ENCODE measurements at places on chromosomes 1 and 21.
A peak's percentile ranks its signal among the peaks of the same experiment; 100 is the strongest.

DNA sequence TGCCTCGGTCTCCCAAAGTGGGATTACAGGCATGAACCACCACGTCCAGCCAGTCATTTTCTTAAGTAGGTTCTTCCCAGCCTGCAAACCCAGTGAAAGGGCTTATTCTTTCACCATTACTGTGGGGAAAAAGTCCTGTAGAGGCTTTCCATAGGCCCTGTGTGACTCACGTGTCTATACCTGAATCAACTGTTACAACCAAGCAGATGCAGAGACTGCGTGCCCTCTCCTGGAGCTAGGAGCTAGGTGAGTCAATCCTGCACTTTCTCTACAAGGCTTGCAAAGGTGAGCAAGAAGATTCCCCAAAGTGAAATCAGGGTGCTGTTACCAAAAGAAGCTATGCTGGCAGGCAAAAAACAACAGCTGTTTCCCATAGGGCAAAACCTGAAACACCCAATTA lies 13.8 kb upstream of the MPZL1 start:
- no peak for DNase-seq

GRCh38 chr1:21570528-21570875 lies 61.3 kb downstream of the ALPL start:
- no peak for DNase-seq

GRCh38 chr1:116531917-116532316 lies 38.9 kb downstream of the CD58 start:
- no peak for DNase-seq

GRCh38 chr1:14495996-14496395 lies 102.5 kb upstream of the KAZN start:
- no peak for DNase-seq

DNA sequence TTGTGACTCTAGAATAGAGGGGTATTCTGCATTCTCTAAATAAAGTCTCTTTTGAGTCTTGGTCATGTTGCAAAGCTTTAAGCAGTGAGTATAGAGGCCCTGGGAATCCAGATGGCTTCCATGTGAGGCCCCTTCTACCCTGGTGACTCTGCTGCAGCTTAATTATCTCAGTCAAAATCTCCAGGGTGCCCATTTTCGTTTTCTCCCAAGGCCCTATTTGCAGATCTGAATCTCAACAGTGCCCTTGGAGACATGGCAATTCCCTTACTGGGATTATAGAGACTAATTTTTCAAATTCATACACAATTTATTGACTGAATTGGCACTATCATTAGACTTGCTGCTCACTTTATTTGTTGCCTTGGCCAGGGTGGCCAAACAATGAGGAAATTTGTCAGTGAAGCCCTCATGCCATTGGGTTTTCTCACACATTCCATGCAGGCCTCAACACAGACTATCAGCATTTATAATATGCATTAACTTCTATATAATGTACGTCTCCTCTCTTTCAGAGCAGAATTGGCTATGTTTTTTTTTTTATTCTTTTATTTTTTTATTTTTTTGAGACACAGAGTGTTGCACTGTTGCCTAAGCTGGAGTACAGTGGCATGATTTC lies 35.1 kb downstream of the PROX1 start:
- DNase-seq: no peak

DNA sequence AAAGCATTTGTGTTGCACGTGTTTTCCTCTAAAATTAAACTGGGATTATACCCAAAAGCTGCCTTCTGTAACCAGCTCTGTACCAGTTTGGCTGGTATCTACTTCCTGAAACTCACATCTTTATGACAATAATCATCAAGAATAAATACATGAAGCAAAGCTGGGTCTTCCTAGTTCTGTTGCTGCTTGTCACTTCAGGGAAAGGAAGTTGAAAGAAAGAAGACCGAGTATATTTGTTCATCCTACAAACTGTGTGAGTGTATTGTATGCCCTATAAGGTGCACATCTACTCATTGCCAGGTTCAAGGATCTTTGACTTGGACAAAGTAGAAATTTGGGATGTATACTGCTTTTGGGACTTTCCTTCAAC lies 29.1 kb upstream of the IFNGR2 start:
- no peak for DNase-seq

DNA sequence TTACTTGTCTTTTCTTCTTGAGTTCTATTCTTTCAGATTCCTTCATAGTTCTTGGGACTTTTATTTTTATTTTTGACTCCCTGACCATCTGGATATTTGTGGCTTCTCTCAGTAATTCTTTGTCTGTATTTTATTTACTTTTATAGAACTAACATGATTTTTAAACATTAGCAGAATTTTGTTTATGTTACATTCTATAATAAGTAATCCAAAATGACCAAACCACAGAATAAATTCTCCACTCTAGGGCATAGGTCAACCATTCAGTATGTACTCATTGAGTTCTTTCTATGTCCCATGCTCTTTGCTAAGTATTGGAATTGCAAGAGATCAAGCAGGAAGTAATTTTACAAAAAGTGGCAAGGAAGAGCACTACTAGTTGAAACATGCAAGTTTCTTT lies 969.0 kb downstream of the TTLL7 start:
- DNase-seq: no peak

GRCh38 chr1:173266841-173267240 lies 59.7 kb upstream of the TNFSF4 start:
- no peak for DNase-seq

DNA sequence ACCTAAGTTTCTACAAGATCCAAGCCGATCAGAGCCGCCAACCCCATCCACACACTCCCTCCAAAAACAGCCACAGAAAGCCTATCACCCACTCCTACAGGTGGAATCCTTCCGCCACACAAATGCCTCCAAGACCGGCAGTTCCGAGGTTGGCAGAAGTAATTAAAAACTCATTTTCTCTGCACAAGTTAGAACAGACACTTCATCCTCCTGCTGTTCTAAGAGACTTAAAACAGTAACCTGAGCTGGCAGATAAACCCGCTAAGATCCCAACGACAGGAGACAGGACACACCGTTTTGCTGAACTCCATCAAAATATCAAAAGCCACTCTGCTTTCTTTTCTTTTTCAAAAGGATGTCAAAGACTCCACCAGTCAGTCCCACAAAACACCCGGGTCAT lies 2.8 kb downstream of the SSBP3 start:
- DNase-seq: no peak

DNA sequence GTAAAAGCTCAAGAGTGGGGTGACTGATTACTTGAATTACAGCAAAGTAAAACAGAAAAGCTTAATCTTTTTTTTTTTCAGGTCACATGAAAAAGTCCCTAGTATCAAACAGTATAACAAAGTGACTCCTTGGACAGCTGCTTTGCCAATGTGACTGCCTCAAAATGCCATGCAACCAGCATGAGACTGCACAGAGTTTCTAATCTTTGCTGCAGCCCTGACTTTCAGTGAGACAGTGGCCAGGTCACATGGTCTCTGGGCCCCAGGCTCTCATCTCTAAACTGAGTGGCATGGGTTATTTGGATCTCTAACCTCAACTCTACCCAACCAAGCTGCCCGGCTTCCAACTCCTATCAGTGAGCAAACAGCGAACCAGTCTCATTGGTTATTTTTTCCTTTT lies 169.0 kb downstream of the VAV3 start:
- DNase-seq: no peak

DNA sequence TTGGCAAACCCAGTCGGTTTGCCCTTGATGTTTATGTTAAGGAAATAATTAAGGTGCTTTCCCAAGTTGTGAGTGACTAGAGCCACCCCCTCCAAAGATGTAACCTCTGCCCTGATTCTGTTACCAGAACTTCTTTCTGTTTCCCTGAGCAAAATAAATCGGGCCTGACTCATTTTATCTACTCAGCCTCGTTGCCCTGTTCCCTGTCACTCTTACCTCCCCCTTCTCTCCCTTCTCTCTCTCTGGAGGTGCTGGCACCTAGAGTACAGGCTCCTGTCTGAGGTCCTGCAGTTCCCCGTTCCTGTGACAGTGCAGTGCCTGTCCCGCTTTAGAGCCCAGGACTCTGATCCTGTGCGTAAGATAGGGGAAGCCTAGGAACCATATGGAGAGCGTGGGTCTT lies 35.4 kb downstream of the CXADR start:
- DNase-seq: no peak

GRCh38 chr1:159152031-159152430 lies 19.4 kb upstream of the CADM3 start:
- no peak for DNase-seq

DNA sequence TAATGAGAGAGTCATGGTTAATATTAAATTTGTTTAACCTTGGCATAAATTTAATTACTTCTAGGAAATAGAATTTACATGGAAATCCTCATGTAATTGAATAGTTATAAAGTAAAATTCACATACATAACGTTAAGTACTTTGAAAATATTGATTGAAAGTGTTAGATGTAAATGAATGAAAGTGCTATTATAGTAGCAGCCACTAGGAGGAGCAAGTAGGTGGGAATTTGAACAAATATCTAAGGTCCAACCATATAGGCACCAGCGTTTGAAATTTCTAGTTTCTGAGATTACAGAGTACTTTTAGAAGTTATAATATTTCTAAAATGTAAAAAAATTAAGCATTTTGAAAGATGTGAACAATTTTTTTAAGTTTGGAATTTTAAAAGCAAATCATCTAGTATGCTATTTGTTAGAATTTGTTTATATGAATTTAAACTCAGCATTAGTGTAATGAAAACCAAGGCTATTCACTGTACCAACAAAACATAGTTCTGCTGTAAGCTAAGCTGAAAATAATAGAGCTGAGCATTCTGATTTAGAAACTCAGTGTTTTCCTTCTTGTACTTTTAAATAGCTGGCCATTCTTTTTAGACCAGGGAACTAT lies 3.3 kb downstream of the B3GALT2 start:
- peak; percentile 83 for DNase-seq
